Stimulated activated CD4-positive, alpha-beta T cell treated with anti-CD3 and anti-CD28 coated beads, TNF-alpha, amount 100 ng/mL, for 4 hours (primary cell): ENCODE measurements at places on chromosomes 5 and 9.

GRCh38 chr5:16066810-16067209, 112.8 kb downstream of the MARCHF11 start:
- DNase-seq = no peak

DNA sequence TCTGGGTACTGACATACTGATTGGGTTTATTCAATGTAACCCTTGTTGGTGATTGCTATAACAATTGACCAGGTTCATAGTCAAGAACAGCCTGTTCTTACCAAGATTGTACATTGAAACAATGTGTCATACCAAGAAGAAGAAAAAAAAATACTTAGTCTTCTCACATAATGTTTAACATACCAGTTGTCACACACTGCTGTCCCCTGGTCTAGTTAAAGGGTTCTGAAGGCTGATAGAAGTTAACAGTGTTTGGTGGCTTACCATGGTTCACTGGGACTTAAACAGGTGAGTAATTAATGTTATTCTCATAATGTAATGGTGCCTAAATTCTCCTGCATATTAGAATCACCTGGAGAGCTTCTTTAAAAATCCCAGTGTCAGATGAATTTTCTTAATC, 18.5 kb upstream of the CDC42SE2 start:
- DNase-seq = no peak

- DNase-seq = peak; percentile 2
These were observed 721 bp upstream of the MAML1 start for GRCh38 chr5:179731791-179732411.

- no peak for DNase-seq
These were observed 98.8 kb upstream of the SEMA6A start for GRCh38 chr5:116673453-116673852.

DNA sequence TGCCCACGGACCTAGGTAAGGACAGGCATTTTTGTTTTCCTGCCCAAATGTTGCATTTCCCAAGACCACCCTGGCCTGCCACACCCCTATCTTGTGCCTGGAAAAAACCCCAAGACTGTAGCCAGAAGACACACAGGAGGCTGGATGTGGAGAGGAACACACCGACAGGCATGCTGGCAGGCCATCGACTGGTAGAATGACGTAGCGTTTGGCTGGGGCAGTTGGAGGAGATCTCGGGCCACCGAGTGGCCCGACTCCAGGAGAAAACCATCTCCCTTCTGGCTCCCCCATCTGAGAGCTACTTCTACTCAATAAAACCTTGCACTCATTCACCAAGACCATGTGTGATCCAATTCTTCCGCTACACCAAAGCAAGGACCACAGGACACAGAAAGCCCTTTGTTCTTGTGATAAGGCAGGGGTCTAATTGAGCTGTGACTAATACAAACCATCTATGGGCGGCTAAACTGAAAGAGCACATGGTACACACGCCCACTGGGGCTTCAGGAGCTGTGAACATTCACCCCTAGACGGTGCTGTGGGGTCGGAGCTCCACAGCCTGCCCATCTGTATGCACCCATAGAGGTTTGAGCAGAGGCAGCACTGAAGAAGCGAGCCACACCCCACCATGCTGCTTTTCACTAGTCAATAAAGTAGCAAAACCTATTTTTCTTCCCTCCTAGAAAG, 38.9 kb upstream of the N4BP3 start:
- no peak for DNase-seq

DNA sequence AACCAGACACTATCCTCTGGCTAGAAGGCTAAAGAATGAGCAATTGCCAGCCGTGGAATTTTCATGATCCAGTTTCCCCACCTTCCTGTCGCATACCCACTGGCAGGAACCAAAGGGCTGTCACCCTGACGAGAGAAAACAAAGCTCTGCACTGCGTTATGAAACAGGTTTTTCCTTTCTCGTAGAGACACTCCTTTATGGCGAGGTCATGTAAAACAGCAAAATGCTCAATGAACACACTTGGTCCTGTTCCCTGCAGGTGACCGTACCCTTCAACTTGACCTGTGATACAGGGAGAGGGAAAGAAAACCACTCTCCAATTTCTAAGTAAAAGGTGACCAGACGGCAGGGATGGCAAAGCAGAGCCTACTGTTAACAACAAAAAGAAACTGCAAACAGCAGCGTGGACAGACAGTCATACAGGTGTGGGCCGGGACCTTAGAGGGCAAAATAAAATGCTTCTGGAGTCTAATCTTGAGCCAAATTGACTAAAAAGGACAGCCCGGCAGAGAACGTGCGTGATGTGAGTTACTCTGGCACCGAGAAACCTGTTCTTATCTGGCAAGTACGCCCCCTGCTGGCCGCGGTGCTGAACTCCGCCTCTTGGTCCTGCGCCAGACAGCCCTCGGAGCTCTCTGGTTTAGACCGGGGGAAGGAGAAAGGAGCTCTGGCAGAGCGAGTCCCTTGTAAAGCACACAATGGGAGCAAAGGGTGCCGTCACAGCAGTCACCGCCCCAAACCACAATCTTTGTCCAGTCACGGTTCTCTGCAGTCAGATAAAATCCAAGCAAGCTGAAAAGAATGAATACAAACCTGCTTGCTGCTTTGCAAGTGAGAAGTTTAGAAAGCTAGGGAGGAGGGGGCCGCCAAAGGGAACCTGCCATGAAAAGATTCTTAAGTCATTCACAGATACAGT, 98.9 kb downstream of the EFNA5 start:
- peak; percentile 71 for DNase-seq

DNA sequence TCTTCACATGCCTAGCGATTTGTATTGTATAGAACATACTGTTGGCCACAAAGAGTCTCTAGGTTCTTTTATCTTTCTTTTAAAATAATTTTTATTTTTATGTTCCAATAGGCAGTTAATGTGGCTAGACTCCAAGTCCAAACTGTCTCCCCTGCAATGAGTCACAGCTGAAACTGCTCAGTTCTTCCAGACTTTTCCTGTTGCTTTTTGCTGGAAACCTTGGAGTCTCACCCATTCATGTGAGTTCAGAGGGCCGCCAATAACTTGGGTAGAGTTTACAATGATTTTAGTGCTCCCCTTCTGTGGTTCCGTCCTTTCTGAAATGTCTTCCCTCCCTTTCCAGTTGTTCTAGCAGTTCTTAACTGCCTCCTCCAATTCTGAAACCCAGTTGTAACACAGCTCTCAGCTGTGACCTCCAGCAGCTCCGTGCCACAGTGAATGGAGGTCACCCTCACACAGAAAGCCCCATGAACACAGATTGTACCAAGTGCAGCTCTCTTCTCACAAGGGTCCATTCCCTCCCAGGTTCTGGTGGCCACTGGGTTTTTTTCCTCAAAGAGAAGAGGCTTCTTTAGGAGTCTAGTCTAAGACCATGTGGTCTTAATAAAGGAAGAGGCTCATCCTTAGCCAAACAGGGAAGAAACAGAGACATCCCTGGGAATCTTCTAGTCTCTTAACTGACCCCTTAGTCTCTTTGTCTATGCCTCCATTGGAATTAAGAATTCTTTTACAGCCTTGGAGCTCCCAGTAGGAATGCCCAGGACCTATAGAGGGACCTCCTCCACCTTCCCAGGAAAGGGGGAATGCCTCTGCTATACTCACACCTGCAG, 198.5 kb downstream of the SPOCK1 start:
- DNase-seq = no peak

DNA sequence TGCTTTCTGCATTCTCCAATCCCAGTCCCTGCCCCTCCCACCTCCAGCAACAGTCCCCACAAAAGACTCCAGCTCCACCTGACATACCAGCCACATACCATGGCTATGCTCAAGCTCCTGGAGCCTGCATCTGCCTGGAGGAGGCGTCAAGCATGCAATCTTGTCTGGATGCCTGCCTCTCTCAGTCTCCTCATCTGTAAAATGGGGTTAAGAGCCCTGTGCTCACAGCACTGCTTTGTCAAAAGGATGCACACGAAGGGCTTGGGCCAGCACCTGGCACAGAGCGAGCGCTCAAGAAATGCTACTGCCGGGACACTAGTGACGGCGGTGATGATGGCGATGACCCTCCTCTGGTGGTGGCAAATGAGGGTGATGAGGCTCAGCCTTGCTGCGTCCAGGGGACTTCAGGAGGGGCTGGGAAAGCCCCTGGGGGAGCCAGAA, 202.9 kb upstream of the IER5L start:
- no peak for DNase-seq

DNA sequence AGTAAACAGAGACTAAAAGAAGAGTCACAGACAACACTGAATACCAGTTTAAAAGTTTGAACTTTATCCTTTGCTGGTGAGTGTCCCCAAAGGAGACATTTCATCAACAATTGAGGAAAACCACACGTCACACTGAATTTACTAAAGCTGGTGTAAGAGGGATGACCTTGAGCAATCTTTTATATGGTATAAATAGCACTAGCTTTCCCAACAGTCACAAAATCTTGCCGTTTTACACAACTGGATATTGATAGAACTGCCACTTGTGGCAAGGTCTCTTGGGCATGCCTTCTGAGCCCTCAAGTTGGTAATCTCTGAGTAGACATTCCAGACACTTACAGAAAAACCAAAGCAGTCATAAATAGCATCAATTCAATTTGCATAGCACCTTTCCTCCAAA, 311.5 kb upstream of the TARS1 start:
- DNase-seq = no peak

DNA sequence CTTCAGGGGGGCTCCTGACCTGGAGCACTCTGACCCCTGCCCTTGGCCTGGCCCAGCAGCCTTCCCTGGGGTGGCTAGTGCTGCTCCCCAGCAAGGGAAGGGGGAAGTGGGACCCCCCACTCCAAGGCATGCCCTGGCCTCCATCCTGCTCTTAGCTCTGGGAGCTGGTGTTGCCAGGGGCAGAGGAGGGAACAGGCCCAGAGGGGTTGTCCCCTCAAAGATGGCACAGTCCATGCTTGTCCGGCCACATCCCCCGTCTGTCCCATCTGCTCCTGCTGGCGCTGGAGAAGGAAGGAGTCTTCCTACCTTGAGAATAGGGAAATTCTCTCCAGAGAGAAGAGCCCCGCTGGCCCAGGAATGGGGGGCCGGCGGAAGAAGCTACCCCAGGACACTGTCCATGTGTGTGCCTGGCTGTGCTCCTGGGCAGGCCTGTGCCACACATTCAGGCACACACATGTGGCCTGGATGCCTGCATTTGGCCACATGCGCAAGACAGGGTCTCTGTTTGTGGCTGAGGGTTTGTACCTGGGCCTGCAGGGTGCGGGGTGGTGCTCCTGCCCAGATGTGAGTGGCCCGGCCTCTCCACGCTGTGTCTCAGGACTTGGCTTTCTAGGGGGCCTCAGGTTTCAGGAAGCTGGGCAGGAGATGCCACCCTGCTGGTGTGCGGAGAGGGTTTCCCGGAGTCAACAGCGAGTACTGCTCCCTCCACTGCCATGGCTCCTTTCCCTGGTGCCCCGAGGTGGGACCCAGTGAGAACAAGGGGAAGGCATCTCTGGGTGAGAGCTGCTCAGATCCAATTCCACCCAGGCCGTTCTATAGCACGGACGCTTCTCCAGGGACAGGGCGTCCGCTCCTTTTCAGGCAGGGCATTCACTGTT, 247.1 kb downstream of the PBX3 start:
- DNase-seq = no peak

DNA sequence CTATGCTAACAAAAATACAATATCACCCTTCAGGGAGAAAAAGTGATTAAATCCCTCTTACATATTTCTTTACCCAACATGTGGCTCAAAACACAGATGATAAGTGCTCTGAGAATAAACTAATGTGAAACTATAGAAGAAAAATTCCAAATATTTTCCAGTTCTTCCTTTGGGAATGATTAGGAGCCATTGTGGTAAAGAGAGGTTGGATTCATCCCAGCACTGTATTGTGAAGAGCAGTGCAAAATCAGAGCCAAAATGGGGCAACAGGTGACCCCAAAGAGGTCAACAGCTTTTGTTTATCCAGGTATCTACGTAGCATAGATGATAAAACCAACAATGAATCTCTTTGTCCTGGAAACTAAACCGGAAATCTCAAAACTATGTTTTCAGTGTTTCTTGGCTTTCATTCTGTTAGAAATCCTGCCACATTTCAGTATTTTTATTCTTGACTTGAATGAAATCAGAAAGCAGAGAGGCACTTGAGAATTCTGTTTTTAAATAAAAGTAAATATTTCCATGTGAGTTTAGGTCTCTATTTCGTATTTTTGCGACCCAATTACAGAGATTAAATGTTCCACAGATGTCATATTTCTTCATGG, 120.4 kb upstream of the FST start:
- DNase-seq = no peak

- DNase-seq = no peak
These were observed 34.4 kb downstream of the PAM start for GRCh38 chr5:102789469-102789868.

- DNase-seq = no peak
These were observed 121.3 kb downstream of the ADAMTS2 start for GRCh38 chr5:179223961-179224360.

- no peak for DNase-seq
These were observed 71.0 kb downstream of the SH3PXD2B start for GRCh38 chr5:172383191-172383802.

DNA sequence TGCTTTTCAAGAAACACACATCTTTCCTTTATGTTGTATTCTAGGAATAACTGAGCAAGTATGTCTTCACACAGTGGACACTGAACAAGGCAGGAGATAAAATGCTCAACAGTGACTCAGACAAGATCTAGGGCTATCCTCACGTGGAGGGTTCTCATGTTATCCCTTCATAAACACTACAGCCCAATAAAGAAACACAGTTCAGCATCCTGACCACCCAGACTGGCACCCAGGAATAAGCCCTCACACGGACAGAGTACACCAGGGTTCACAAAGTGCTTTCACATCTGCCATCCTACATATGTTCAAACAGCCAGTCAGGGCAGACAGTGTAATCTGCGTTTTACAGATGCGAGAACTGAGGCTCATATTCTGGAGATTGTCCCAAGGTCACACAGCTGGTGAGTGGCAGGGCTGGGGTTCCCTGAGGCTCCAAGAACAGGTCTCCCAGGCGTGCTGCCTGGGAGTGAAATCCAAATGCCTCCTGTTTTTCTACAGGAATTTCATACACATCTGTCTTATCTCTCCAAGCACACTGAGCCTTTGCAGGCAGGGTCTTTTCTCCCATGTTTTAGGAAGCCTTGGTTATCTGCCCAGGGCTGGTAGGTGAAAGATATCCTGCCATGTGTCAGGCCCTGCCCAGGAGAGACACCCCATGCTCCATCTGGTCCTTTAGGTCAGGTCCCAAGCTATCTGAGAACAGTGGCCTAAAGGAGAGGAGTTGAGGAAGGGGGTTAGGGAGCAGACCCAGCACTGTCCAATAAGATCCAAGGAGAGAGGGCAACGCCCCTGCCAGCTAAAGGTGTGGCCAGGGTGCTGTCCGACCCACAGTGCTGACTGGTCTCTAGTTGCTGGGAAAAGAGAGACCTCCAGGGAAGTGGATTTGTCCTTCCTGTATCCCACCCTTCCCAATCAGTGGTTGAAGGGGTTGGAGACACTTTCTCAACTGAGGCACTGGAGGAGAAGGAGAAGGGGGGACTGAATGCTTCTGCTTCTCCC, 47.9 kb upstream of the XPA start:
- DNase-seq = no peak

- no peak for DNase-seq
These were observed 63.5 kb downstream of the ZNF354C start for GRCh38 chr5:179123491-179124272.
